ENCODE measurements at places on chromosomes 6 and 20. TPM values are rescaled to one million over a fixed set of nuclear protein-coding genes. Genes with fewer than 3 reads are reported as not detected.

- no peak for DNase-seq
Observed at GRCh38 chr20:36919715-36920333, 31.7 kb downstream of the SAMHD1 start.

DNA sequence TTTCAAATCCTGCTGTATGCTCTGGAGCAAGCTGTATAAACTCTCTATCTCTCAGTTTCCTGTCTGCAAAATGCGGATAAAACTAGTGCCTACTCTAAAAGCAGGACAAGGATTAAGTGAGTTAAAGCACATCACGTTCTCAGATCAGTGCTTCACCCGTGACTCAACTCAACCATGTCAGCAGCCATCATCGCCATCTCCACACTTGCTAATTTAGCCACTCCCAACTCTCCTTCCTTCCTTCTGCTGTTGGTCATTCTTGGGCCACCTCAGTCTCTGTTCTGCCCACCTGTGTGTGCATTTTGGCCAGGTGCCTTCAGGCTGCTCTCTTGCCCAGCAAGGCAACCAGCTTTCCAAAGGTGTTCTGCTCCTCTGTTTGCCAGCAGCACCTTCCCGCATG is 260.0 kb upstream of the CDYL start:
- no peak for DNase-seq

DNA sequence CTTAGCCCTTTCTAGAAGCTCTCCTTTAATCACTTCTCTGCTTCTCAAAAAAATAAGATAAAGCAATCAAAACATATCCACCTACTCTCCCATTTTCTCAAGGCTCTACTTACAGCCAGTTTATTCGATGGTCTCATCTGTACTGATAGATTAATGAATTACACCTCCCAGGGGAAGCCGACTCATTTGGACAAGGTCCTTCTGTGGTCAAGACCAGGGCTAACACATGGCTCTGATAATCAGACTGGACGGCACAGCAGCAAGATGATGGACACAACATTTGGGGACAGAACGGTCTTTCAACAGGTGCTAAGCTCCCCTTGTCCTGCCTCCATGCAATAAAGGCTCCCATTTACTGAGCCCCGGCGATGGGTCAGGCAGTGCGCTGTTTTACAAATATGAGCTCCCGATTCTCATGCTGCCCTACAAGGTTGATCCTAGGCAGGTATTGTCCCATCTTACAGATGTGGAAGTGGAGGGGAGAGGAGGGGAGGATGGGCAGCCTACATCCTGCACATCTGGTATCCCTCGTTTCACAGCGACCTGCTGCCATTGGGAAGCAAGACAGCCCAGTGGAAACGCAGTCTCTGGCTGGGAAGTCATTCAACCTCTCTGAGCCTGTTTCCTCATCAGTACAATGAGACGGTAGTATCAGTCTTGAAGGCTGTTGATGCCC is 15.7 kb downstream of the CPNE5 start:
- DNase-seq: no peak

DNA sequence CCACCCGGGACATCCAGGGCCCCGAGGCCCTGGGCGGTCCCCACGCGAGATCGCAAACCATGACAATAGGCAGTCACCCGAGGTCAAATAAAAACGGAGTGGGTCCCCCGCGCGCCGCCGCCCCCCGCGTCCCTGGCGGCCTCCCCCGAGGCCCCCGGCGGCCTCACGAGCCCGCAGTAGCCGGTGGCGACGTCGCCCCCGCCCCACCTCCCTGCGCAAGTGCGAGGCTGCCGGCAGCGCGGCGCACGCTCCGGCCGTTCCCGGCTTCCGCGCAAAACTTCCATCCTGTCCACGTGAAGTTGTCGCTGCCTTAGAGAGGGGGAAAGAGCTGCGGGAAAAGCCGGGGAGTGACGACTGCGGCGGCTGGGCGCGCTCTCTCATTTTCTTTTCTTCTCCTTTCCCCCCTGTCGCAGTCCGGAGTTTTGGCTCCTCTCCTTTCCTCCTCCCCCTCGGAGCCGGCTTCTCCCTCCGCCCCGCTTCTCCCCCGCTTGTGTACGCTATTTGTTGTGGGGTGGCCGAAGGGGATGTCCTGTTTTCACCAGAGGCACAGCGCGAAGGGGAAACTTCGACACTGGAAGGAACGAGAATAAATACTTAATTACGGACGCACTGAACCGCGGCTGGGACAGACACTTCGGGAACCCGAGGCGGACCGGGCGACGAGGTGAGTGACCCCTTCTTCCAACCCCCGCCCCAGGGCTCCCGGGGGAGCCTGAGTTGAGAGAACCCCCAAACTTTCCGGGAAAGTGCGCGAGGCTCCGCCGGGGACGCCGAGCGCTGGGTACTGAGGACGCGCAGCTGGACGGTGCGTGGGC is at the start of gene EYA4:
EYA4 (plus strand) TSS at position 272 of the 815 bp plus-strand sequence. CDS start 33,424 bp downstream, outside the sequence.
- peak; percentile 61 for DNase-seq

- DNase-seq: no peak
Observed at GRCh38 chr6:167737205-167737830, 89.4 kb upstream of the AFDN start.

- DNase-seq: no peak
Observed at GRCh38 chr6:124036384-124036783, 232.7 kb downstream of the NKAIN2 start.

- DNase-seq: peak; percentile 26
Observed at GRCh38 chr6:164554700-164555476, 754.5 kb downstream of the C6orf118 start.

DNA sequence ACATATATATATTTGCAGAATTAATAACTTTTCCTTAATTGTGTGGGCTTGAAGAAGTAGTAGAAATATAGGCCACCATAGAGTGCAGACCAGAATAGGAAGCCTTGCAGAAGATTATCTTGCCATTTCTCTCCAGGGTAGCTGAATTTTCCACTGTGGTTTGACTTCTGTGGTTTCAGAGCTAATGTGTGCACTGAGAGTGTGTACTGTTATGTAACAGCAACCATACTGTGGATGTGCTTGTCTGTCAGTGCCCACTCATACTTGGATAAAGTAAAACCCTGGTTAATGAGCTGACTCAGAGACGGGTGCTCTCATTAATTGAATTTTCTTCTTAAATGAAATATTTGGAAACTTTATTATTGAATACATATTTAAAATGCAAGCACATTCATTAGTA is 57.2 kb downstream of the CEP43 start:
- DNase-seq: no peak

Gene FOXF2
- 0.31 TPM for total RNA-seq

Gene LGSN
- not detected for total RNA-seq

DNA sequence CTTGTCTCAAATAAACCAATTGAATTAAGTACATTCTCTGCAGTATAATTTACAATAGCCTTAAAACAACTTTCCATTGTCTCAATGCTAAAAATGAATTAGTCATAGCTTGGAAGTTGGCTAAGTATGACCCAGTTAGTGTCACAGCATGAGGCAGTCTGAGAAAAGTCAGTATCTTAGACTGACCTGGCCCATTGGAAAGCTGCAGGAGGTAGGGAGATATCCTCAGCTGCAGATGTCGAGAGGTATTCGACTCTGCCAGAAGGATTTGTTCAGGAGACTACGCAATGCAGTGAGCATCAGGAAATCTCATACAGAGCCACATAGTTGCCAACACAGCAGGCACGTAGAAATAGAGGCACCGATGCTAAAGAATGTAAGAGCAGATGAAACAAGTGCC is 350.9 kb upstream of the NRSN1 start:
- no peak for DNase-seq

Gene HLA-DQB1
- total RNA-seq: 2.2 TPM

Gene CPNE5
- total RNA-seq: not detected

DNA sequence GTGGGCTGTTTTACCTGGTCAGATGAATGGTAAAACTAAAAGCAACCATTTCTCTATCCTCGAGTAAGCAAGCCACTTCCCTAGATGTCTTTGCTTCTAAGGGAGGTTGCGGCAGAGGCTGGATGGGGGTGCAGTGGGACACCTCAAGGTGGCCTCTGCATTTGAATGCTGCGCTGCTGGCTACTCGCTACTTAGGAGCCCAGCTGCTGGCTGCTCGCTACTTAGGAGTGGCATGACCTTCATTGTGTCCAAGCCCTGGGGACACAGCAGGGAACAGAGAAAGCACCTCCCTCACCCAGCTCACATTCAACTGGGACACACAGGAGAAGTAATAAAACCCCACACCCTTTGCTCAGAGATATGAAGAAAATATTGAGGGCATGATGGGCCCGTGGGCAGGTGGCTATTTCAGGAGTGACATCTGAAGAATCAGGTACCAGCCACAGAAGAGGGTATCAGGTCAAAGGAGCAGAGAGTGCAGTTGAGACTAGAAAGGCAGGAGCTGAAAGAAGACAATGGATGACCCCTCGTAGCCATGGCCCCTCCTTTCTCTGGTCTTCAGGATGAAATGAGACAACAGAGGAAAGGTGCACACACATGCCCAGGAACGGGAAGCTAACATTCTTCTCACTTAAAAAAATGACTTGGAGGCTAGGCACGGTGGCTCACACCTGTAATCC is 149.4 kb downstream of the ZMYND8 start:
- no peak for DNase-seq

Gene HLA-DMA
- 5.1 TPM for total RNA-seq

DNA sequence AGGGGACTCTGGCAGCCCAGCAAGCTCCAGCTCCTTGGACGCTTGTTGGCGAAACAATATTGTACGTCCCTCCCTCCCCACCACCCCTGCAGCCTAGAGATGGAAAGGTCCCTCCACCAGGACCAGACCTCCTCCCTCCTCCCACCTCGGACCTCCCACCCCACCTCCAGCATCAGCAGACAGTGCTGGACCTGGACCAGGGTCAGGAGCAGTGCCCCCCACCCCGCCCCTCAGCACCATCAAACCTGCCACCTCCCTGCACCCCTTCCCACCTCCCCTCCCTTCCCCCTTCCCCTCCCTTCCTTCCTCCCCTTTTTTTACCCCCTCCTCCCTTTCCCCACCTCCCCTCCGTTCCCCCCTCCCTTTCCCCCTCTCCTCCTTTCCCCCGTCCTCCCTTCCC is 98.4 kb downstream of the TAF4 start:
- no peak for DNase-seq

- no peak for DNase-seq
Observed at GRCh38 chr6:157538168-157538567, 157.2 kb downstream of the ZDHHC14 start.

GRCh38 chr20:36461600-36462439 is 79.5 kb upstream of the MYL9 start:
- DNase-seq: peak; percentile 69

DNA sequence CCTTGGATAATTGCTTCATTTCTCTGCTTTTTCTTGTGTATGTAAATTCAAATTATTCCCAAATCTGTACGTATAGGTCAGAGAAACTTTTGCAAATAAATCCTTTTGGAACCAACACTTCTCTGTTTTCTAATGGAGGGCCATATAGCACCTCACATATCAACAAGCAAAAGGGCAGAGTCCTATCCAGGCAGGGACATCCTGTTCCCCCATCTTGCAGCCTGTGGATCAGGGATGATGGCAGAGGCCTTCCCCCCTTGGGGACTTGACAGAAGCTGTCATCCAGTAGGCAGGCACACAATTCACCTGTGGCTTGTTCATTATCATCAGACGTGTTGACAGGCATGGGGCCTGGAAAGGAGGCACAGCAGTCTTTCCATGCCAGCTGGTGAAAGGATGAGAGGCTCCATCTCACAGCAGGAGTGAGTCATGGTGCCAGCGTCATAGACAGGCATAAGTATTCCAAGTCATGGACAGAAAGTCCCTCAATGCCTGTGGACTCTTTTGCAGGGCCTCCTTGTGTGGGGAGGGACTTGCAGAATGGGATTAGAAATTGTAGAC is 31.8 kb upstream of the PLEKHG1 start:
- no peak for DNase-seq

Gene BFSP1
- total RNA-seq: 0.46 TPM

DNA sequence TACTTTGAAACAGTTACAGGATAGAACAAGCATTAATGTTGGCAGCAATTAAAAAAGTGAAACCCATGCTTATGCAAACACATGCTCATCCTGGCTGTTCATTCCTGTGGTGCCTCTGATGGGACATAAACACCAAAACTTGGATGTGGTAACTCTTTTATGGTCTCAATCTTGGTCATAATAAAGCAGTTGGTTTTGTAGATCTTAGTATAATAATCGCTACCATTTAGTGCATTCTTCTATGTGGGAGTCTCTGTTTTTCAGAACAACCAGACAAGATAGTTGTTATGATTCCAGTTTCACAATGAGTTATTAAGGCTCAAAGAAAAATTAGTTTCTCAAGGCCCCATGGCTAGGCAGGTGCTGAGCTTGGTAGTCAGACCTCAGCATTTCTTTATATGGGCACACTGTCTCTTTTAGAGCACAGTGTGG is 184.0 kb downstream of the UTRN start:
- DNase-seq: no peak

All from gastrocnemius medialis (tissue), 4 donors.